ENCODE measurements at places on chromosomes 5 and 9.

DNA sequence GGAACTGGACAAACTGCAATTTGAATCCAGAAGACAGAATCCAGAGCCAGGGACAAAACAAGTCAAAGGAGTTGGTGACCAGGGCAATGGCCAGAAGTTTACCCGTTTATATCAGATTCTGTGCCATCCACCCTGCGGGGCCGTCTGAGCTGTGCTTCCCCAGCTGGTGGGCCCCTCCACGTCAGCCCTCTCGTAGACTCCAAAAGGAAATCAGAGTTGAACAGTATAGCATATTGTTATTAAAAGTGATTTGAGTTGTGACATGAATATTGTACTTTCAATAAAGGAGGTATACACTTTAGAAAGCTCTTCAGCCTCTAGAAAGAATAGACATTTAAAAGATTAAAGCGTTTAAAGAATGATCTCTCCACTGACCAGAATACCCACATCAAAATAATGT is 102.4 kb downstream of the NFIB start:
- no peak for DNase-seq

- DNase-seq: no peak
Observed at GRCh38 chr9:70257502-70257901, 1.3 kb upstream of the SMC5 start.

DNA sequence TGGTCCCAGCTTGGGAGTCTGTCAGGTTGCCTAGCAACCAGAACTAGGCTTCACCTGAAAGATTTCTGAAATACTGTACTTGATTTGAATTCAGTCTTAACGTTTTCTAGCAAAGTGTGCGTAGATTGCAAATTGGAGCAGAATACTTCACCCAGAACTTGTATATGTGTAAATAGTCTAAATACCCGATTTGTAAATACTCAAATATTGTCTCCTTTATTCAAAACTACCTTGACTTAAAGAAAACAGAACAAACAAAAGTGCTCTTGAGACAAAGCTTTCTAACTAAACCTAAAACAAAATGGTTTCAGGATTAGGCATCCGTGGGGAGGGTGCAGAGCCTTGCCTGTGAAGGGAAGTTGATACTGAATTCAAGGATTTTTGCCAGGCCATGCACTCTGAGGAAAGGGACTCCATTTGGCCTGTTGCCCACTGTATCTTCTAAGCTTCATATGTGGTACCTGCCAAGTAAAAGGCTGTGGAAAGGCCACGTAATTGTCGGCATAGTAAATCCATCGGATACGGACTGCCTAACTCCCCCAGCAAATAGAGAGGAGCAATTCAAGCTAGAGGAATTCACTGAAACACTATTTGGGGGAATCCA is 744 bp upstream of the HMGCS1 start:
- DNase-seq: no peak

- DNase-seq: no peak
Observed at GRCh38 chr5:163193886-163194285, 243.5 kb upstream of the CCNG1 start.

GRCh38 chr9:91682806-91683205 is 259.2 kb upstream of the NFIL3 start:
- no peak for DNase-seq

- no peak for DNase-seq
Observed at GRCh38 chr5:8892926-8893325, 652.9 kb downstream of the SEMA5A start.

- DNase-seq: no peak
Observed at GRCh38 chr5:60521376-60522291, 178.3 kb downstream of the DEPDC1B start.

DNA sequence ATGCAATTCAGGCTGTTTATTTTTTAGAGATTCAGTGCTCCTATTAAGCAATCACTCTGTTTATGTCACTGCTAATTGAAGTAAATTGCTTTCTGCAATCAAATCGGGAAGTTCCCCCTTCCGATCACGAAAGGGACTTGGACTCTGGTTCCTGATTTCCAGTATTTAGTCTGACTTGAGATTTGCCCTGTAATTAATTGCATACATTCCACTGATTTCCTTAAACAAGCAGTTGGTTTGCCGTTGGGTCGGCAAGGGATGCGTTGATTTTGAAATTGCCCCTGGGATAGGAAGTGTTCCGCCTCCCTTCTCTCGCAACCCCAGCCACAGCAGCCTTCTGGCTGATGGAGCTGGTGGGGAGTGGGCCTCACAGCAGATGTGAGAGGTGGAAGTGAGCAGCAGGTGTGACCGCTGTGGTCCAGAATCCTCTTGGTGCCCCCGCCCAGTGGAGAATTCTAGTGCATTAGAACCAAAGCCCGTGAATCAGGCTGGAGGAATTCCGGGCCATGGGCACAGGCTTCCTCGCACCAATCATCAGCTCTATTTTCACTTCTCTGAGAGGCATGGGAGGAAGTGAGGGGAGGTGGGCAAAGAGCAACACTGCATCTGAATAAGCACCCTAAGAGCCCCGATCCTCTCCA is 102.5 kb downstream of the SPRY4 start:
- no peak for DNase-seq

GRCh38 chr5:546376-546908 is 22.2 kb upstream of the SLC9A3 start:
- DNase-seq: no peak

- DNase-seq: peak; percentile 63
Observed at GRCh38 chr5:148290271-148291195, 21.7 kb upstream of the SPINK7 start.

- DNase-seq: no peak
Observed at GRCh38 chr9:73146111-73146815, 5.4 kb upstream of the ANXA1 start.

- DNase-seq: no peak
Observed at GRCh38 chr9:134591573-134591981, 50.0 kb upstream of the COL5A1 start.

DNA sequence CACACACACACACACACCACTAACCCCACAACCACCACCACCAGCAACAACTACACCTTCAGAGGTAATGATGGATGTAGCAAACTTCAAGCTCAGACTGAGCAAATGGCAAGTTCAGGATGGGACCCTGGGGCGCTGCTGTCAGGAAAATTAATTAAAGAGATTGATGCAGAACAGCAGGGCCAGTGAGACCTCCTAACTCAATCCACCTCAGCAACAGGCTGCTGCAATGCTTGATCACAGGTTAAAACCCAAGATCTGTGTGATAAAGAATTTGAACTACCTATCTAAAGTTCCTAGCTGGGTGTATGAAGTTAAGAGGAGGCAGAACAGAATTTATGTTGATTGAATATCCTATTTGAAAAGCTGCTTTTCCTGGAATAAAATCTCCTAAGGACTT is 140.3 kb upstream of the FER start:
- no peak for DNase-seq

- peak; percentile 11 for DNase-seq
Observed at GRCh38 chr9:22645893-22646292, 199.3 kb downstream of the DMRTA1 start.

GRCh38 chr5:34655354-34655991 is 655 bp upstream of the RAI14 start:
- peak; percentile 30 for DNase-seq

GRCh38 chr9:114503522-114504340 is 1.5 kb downstream of the WHRN start:
- DNase-seq: no peak

- DNase-seq: no peak
Observed at GRCh38 chr5:110099572-110099971, 409.8 kb downstream of the MAN2A1 start.

DNA sequence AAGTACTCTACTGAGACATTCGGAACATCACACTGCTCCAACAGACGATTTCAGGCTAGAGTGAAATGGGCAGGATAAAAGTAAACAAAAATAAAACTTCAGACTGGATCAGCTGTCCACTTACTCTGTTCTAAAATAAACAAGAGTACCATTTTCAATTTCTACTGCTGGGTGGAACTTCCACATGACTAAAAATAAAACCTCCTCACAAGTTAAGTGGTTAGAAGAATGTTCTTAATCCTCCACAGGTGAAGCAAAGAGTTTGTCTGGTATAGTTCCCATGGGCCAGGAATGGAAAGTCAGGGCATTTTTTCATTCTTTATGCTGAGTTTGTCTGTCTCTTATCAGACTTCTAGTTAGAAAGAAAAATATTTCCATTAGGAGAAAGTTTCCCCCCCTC is 15.7 kb downstream of the NUDT12 start:
- DNase-seq: no peak

DNA sequence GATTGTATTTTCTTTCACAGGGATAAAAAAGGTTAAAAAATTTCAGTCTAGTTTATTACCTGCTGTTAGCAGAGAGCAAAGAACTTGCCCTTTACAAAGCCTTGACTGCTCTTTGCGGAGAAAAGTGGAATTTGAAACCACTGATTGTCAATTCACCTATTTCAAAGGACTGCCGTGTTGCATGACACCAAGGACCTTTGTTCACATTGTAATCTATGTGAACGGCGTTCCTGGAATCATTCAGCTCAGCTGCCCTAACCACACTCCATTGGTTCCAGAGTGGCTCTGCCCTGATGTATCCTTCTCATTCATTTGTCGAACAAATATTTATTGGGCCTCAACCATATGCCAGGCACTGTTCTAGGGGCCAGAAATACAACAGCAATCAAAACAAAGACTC is 377.5 kb upstream of the RFX3 start:
- no peak for DNase-seq

GRCh38 chr9:88391236-88391635 is 3.0 kb downstream of the SPIN1 start:
- DNase-seq: no peak

DNA sequence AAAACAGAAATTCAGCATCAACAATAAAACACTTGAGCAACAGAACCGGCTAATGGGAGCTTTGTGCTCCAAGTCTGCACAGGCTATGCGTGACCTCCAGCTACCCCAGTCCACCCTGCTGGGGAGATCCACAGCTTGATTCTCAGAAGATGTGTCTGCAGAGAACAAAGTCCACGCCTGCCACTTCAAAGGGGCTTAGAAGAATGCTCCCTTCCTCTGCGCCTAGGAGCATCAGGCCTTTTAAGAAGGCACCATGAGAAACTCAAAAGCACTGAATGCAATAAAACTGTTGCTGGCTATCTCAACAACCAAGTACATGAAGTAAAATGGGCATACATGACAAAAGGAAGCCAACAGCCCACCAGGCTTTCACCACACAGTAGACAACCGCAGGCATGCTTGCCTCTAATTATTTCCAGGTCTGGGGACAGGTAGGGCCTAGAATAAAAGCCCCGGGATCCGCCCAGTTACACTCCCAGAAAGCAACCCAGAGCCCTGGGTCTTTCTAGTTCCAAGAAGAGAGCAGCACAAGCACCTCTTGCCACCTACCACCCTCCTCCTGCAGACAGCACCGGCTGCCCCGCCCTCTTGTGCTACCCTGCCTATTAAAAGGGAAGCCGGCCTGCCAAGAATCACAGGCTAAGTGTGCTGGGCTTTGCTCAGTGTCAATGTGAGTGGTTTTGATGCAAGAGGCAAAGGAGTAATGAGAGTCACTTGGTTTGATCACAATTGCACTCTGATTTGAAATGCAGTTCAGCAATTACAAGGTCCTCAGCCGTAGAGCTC is 123.2 kb downstream of the SPOCK1 start:
- DNase-seq: no peak

- no peak for DNase-seq
Observed at GRCh38 chr9:36930941-36931340, 103.1 kb downstream of the PAX5 start.

GRCh38 chr5:6394429-6395101 is 16.2 kb upstream of the MED10 start:
- DNase-seq: no peak

GRCh38 chr5:137304226-137304874 is 194.8 kb downstream of the SPOCK1 start:
- no peak for DNase-seq

Measured in RWPE1 (cell line).